ENCODE measurements at places on chromosomes 3 and 15.

DNA sequence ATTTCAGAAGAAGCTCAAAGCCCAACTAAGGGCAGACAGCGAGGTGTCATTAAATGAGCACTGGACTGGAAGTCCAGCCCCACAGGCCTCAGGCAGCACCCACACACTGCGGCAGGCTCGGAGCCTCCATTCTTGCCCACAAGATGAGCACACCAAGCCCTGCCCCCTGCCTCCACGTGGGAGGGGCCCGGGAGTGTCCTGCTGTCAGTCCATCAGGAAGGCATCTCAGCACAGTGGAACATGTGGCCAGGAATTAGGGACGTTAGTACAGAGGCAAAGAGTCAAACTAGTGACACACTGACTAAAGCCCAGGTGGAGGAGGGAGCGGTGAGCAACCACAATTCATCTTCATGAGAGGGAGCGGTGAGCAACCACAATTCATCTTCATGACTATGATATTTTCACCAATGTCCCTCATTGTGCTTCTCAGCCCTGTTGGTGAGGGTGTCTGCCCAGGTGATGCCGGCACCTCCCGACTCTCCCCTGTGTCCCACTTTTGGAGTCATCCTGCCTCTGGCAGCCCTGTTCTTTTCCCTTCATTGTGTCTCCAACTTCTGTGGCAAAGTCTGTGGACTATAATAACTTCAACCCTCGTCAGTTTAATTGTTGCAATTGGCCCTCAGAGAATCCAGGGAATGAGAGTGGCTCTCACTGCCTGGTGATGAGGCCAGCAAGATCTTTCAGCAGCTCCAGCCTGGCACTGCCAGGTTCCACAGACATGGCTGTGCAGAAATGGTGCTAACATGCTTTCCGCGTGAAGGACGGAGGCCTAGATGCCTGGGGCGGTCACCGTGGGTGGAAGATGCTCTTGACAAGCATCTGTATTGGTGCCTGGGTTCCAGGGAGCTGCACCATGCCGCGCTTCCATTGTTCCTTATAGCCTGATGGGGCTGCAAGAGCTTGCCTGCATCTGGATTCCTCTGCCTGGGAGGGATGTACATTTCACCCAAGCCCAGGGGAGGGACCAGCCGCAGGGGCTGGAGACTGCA lies 23.1 kb upstream of the SKOR1 start:
- no peak for DNase-seq

DNA sequence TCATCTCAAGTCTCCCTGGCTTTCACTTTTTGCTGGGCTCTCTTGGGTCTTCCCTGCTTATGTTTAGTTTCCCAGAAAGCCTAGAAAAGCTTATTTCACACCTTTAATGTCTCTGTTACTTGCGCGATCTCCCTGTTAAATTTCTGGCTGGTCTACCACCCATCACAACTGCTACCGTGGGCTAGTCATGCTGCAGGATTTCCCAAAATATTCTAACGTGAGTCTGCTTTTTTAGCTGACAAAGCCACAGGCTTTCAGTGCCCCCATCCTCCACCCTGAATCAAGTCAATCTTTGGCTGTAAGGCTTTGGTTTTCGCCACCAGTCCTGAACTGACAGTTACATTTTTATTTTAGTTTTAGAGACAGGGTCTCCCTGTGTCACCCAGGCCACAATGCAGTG lies 74.1 kb downstream of the SUMF1 start:
- DNase-seq: no peak

- DNase-seq: peak; percentile 25
Observed at GRCh38 chr15:53976844-53977392, 1.3 kb upstream of the UNC13C start.

- no peak for DNase-seq
Observed at GRCh38 chr3:104005815-104006214, 1360.9 kb upstream of the ALCAM start.

DNA sequence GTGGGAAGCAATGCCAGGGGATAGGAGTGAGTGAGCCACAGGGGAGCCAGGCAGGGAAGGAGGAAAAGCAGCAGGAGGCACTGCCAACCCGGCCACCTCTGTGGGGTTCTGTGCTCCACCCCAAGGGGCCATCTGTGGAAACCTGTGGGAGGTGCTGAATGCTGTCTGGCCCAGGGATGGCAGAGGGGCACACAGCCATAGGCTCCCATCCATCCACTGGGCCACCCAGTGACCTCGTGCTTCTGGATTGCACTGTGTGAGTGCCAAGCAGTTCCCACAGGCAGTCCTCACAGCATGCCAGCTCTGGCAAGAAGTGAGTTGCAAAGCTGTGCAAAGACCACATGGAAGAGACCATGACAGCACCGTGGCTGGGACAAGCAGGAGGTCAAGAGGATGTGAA lies 27.5 kb downstream of the DNAJB8 start:
- DNase-seq: no peak

DNA sequence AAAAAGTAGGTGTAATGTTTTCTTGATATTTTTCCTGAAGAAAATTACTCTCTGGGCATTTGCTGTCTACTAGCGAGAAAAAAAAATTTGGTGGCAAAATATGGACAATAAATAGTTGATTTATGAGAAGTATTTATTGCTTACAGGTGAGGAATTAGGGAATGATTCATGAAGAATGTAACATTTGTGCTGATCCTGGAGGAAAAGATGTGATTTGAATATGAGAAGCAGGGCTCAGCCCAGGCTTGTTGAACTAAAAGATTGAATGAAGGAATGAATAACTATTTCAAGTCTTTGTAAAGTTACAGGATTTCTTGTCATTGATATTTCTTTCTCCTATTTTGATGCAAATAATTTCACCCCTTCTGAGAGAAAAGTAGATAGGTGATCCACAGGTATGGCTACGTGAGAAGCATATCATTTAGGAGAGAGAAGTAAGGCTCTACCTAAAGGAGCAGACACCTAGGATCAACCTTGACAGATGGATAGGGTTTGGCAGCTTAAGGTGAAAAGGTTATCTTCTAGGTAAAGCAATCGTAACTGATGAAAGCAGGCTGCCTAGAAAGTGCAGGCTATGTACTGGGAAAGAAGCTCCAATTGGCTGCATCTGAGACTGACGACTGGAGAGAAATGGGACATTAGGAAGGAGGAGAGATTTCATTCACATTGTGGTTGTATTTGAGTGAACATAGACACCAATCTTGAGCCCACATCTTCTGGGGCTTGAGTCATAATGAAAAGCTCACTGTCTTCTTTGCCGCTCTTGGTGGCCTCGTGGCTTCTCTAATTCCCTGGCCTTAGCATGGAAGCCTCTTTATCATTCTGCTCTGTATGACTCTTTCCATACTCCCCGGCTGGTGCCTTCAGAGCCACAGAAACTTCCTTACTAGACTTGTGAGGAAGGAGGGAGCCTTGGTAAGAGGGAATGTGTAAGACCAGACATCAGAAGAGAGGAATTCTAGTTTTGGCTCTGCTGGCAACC lies 106.5 kb downstream of the P3H2 start:
- DNase-seq: no peak

DNA sequence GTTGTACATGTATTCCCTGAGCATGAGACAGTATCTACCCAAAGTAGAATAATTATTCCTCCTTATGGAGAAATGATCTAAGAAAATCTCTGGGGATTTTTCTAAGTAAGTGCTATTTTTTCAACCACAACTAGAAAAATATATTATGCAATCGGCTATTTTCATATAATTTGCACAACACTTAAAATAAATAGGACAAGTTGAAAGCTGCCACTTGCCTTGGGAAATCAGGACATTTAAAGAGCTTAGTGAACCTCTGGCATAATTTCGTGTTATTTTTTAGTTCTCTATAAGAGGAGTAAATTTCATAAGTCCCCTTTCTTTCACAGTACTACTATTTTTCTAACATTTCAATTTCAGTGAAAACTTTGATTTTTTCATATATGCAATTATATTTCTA lies 672.1 kb downstream of the OTOL1 start:
- no peak for DNase-seq

DNA sequence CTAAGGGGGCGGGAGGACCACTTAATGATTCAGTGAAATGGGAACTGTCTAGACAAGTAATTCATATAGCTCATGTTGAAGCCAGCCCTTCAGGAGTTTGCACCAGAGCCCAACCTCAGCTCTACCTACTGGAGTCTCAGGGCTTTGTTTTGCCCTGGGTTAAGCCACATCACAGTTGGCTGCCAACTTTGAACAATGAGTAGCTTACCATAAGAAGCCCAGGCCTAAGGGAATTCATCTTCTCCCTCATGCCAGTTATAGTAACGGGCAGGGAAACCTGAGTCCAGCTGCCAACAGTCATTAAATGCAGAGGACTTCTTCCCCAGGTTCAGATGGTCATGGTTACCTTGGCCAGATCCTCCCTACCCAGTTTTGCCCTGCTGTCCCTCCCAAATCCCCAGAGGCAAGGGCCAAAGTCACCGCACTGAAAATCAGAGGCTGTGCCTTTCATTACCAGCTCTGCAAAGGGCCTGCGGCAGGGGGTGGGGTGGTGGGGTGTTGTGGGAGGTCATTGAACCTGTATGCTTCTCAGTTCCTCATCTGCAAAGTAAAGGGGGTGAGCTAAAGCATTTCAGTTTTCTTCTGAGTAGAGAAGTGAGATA lies 302.2 kb upstream of the NR2E3 start:
- no peak for DNase-seq

GRCh38 chr3:57221883-57222282 lies 5.6 kb upstream of the APPL1 start:
- DNase-seq: no peak

DNA sequence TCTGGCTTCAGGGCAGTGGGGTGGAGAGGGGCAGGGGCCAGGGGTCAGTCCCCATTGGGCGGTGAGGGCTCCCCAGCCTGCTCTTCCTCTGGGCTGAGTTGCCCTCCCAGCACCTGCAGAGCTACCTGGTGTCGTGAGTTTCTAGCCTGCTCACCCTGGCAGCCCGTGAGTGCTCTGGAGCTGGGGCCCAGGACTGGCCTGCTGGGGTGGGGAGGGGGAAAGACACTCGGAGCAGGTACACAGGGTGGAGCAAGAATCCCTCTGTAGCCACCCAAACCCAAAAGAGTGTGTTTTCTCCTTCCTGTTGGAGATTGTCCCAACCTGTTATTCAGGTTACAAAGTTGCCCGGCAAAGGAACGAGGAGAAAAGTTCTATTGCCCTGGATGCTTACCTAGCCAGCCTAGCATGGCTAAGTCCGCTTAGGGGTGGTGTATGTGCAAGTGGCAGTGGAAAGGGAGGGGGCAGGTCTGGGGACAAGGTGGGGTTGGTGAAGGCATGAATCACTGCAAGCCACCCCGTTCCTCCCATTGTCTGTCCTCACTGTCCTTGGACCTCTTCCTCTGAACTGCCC lies 8.9 kb downstream of the FAM3D start:
- DNase-seq: peak; percentile 7

DNA sequence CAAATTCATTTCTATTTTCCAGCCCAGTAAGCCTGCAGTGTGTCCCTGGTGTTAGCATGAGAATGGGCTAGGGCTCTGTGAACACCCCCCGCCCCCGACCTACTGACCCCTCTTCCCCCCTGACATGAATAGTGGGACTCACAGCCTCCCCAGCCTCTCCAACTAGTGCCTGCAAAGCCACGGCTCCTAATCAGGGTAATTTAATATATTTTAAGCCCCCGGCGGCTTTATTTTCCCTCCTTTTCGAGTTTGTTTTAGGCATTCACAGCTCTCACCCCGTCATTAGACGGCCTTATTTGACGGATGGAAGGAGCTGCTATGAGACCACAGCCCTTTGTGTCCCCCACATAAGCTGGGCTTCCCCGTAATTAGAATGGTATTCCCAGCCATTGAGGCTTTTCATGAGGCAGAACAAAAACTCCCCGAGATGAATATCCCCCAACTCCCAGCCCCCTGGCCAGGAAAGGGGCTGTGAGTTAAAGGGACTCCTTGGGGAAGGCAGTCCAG lies 78.3 kb upstream of the POLG start:
- DNase-seq: no peak

DNA sequence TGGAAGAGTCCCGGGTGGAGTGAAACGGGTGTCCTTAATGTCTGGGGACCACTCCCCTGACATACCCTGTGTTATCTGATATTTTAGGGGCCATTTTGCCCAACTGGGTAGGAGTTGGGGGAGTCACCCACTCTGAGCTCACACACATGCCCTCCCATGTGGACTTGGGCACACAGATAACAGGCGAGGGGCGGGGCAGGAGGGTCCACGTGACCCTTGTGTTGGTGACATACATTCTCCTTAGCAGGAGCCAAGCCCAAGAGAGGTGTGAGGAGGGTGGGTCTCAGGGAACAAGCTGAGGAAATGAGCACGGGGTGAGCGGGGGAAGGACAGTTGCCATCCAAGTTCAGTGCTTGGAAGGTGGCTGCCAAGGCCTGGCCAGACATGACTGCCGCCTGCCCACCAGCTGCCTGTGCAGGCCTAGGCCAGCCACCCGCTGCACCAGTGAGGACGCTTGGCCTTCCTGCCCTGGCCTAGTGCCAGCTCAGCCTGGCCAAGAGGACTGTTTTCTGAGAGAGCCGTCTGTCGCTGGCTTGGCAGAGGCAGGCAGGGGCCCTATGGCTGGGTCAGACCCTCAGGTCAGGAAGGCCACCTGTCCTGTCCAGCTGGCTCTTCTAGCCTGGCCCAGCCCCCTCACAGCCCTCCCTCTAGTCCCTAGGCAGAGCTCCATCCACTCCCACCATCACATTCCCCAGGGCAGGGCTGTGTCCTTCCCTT lies 31.3 kb upstream of the TMEM115 start:
- peak; percentile 77 for DNase-seq

All from tibial artery (tissue), 4 donors.